ENCODE measurements at places on chromosomes 4 and X.

DNA sequence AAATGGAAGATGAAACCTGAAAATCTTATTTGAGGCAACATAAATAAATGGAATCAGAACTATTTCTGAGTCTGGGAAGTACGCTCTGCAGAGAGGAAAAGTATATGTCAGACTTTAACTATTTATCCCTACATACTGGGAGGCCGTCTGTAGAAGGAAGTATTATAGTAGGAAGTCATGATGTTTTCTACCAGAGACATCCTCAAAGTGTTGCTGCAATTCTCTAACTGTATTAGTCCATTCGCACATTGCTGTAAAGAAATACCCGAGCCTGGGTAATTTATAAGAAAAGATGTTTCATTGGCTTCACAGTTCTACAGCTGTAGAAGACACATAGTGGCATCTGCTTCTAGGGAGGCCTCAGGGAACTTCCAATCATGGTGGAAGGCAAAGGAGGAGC lies 88.7 kb upstream of the TBL1X start:
- no peak for DNase-seq

GRCh38 chr4:14864365-14865030 lies 137.8 kb upstream of the CPEB2 start:
- no peak for DNase-seq

DNA sequence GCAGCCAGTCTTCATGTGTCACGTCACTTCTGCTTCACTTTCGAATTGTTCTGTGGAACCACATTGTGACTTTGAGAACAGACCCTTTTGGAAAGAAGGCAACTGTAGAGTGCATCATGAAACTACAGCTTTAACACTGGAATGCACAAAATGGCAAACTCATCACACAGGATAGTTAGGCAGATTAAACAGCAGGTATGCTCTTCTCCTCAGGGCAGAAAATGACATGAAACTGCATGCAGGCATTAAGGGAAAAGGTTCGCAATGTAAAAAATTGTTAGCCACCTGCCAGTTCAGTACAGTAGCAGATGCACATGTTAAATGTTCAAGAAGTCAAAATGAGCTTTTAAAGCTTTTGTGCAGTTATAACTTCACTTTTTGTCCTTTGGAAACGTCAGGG lies 864.6 kb upstream of the IGFBP7 start:
- DNase-seq = no peak

DNA sequence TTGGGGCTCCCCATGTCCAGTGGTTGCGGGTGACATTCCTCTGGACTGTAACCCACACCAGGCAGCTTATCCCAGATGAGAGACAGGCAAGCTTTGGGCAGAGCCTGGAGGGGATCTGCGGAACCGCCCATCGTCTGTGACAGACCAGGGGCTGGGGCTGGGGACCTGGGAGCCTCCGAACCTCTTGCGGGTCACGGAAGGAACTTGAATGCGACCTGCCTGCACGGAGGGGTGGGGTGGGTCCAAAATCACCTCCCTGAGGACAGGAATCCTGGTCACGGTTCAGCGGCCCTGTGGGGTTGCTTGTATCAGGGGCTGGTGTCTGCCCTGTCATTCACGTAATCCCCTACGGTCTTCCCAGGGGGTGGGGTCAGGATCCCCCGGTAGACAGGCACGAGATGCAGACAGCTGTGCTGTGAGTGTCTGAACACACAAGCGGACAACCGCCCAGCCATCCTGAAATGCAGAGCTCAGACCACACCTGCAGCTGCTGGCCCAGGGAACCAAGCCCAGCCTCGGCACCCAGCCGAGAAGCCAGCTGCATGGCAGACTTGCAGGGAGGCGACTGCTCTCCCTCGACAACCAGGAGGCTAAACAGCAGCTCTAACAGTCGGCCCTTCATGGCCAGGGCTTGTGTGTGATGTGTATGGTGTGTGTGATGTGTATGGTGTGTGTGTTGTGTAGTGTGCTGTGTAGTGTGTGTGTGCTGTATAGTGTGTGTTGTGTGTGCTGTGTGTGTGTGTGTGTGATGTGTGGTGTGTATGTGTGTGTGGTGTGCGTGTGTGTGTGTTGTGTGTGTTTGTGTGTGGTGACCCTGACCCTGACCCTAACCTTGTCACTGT lies 105.9 kb upstream of the ADRA2C start:
- DNase-seq = no peak

All from stimulated activated CD8-positive, alpha-beta memory T cell treated with anti-CD3 and anti-CD28 coated beads, Interleukin-7, amount 100 ng/mL, for 1 hour (primary cell).